Activated gamma-delta T cell treated with anti-CD3 and anti-CD28 coated beads, Interleukin-2, amount 50 U/mL, for 16 hours (primary cell): ENCODE measurements at places on chromosomes 3 and 15.

GRCh38 chr15:38335116-38335515, 82.5 kb downstream of the SPRED1 start:
- DNase-seq: no peak

DNA sequence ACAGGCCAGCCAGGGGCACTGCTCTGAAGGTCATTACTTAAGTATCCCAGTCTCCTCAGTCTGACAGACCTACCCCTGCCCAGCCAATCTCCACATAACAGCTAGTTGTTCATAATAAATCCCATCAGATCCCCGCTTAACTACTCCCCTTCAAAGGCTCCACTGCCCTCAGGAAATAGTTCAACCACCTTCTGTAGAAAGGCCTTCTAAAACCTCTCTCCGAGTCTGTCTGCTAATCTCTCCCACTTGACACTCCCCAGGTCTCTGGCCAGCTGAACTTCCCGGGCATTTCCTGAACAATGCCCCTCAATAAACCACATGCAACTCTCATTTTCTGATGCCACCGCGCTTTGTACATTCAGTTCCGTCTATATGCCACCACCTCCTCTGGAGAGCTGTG, 6.0 kb downstream of the PRC1 start:
- DNase-seq: no peak

DNA sequence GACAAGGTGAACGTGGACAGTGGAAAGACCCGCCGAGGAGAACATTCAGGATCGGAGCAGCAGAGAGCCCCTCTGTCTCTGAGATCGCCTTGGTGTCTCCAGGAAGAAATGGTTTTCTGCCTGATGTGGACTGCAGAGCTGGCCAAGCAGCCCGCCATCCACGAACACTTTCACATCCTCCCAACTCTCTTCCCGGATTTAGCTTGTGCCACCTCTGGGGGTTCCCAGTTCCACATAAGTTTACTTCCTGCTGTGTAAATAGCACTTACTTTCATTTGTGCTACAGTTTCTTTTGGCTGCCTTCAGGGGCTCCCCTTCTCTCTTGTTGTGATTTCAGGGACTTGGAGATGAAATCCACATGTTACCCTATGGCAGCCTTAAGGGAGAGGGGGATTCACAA, 48.4 kb downstream of the SEMA5B start:
- no peak for DNase-seq

DNA sequence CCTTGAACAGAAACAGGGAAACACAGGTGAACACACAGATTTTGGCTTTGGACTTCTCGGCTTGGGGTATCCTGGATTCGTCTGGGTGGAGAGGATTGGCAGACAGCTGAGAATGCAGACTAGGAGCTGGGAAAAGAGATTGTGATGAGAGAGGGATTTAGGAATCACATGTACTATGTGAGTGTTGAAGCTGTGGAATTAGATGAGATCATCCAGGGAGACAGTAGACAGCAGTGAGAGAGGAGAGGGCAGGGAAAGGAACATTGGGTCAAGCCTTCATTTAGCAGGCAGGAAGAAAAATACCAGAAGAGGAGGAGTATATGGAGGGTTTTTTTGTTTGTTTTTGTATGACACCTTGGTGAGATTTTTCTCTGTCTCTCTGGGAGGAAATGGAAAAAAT, 262.1 kb upstream of the TBL1XR1 start:
- DNase-seq: no peak

GRCh38 chr3:168495932-168496331, 400.2 kb upstream of the GOLIM4 start:
- DNase-seq: no peak

GRCh38 chr3:10169000-10169496, 4.3 kb downstream of the IRAK2 start:
- DNase-seq: no peak

DNA sequence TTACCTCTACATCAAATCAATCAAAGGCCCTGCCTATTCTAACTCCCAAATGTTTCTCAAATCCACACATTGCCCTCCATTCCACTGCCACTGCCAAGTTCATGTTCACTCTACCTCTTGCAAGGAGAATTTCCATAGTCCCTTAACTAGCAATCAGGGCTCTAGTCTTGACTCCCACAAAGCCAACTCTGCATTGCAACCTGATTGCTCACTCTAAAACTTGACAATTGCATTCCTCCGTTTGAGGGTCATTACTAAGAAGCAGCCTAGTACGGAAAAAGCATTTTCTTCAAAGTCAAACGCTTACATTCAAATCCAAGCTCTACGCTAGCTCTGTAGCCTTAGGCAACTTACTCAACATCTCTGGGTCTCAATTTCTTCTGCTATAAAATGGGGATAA, 1.2 kb downstream of the CPA3 start:
- DNase-seq: no peak

- no peak for DNase-seq
Measured at GRCh38 chr3:9768141-9768775, 1.5 kb downstream of the CAMK1 start.

DNA sequence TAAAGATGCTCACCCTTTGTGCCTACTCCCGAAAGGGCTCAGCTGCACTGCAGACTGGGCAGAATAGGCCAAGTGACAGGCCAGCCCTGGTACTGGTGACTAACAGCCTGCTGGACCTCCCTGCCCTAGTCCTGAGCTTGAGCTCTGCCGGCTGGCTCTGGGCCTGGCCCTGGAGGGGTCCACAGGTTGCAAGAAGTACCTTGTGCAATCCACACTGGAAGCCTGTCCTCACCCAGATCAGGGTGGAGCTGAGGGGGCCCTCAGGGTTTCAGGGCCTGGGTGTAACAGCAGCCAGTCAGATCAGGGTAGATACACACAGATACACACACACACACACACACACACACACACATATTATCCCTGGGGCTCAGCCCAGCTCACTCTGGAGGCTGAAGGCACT, 27.3 kb upstream of the PLA2G4D start:
- DNase-seq: no peak
